ENCODE measurements at places on chromosomes 5 and 9. TPM values are rescaled to one million over a fixed set of nuclear protein-coding genes. Genes with fewer than 3 reads are reported as not detected.

DNA sequence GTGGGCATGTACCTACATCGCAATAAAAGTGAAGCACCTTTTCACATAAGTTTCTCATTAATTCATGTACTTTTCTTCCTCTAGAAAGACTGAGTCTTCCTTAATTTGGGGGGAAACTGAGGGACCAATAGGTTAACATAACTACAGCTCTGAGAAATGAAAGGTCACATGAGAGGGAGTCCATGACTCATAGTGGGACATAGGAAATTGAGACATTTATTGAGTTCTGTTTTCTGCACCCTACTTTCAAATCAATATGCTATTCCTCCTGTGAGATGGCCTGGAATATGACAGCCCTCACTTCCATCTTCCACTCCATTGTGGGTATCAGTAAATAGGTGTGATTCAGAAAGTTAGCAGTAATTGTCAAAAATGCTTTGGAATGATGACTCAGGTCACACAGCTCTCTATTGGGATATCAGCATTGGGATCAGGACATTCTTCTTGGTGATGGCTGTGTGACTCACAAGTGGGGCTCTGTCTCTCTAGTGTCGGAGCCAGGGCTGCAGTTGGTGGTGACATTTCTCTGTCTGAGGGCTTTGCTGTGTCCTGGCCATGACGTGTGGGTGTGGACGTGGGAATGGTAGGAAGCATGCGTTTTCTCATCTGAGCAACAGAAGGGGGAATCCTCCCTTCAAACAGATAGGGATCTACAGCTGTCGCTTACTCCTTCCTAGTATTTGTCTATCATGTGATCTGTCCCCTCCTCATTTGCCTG, 125.0 kb downstream of the TRIO start:
- DNase-seq = no peak

EIF4EBP3 gene
- total RNA-seq = 15.8 TPM

DNA sequence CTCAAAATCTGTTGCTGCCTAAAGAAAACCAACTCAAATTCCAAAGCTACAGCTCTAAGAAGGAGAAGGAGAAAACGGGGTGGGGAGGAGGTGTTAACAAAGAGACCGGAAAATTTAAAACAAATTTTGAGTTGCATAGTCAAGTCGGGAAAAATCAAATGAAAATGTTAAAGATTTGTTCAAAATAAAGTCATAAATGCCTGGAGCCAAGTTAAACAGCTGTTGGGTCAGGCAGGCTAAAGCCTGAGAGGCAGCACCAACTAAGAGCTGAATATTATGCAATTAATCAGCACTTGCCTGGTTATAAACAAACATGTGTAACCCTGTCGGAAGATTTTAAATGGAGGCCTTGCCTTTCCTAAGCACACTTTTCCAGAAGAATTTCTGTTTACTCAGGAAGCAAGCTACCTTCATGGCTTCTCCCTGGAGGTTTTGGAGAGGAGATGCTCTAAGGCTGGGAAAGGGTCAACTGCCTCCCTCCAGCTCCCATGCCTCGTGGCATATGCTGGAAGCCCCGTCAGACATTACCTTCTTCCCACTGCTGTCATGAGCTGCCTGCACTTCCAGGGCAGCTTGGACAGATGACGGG, 270.5 kb downstream of the DMRT2 start:
- DNase-seq = no peak

- no peak for DNase-seq
These were observed 2.9 kb upstream of the ICE1 start for GRCh38 chr5:5419291-5420210.

ICE1 gene
- 27.4 TPM for total RNA-seq

All from activated CD4-positive, alpha-beta T cell treated with anti-CD3 and anti-CD28 coated beads for 36 hours (primary cell).